Body of pancreas (tissue), 4 donors: ENCODE measurements at places on chromosomes 13 and 19.
A peak's percentile ranks its signal among the peaks of the same experiment; 100 is the strongest.

- no peaks in the 10 kb centered on the region for H3K36me3 ChIP-seq
- peak overlapping the region; percentile 99 for H3K4me3 ChIP-seq
- peak overlapping the region; percentile 86 for H3K27ac ChIP-seq
- H3K27me3 ChIP-seq = no peaks in the 10 kb centered on the region
Measured at GRCh38 chr19:44846455-44847143, 502 bp downstream of the NECTIN2 start.

GRCh38 chr19:10644260-10645007 lies 9.7 kb upstream of the ILF3 start:
- H3K4me1 ChIP-seq = peaks cover 42% of the 10 kb centered on the region
- H3K27me3 ChIP-seq = no peaks in the 10 kb centered on the region
- H3K36me3 ChIP-seq = peaks cover 2% of the 10 kb centered on the region
- H3K4me3 ChIP-seq = no peak overlapping the region

GRCh38 chr19:49456326-49456725 lies 3.3 kb downstream of the ALDH16A1 start:
- DNase-seq = no peak
- H3K27me3 ChIP-seq = no peaks in the 10 kb centered on the region
- H3K4me3 ChIP-seq = no peak overlapping the region
- no peak overlapping the region for H3K27ac ChIP-seq
- no peaks in the 10 kb centered on the region for H3K36me3 ChIP-seq

DNA sequence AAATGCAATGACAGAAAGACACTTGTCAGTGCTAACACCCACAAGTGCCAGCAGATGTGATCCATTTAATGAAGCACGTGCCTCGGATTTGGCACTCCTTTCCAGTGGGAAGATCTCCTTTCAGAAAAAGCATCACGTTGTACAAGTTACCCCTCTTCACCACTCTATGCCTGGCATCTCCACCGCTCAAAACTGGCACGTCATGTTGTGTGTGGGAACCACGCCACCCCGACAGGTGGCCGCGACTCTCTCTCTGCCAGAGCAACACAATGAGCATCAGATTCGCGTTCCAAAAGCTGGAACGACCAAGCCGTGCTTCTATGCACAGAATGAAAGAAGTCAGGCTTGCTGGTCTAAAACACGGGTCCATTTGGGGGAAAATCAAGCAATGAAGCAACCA lies 24.3 kb downstream of the TMTC4 start:
- no peaks in the 10 kb centered on the region for H3K27me3 ChIP-seq
- no peak overlapping the region for H3K27ac ChIP-seq
- H3K36me3 ChIP-seq = no peaks in the 10 kb centered on the region
- no peak for DNase-seq

DNA sequence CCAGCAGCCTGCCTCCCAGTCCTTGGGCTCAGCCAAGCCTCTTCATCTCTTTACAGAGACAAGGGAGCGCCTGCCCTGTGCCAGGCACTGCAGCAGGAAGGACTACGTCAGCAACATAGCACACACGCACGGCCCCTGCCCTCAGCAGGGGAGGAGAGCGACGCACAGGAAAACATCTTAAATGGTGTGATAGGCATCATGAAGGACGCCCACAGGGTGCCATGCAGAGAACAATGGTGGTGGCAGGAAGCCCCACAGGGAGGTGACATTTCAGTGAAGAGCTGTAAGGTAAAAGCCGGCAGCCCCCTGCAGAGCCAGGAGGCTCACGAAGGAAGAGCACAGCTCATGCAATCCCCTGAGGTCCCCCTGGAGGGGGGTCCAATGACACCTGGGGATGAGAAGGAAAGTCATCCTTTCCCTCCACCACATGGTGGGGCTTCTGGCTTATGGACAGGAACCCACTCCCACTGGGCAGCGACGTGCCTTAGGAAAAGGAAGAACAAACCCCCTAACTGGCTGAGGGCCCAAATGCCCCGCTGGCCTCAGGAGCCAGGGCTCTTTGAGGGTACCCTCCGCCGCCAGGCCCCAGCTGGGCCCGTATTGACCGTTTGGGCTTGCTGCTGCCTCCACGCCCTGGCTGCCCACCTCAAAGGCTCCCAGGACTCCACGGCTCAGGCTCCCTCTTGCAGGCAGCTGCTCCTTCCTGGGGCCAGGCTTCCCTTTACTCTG lies 37.3 kb upstream of the C13orf42 start:
- H3K36me3 ChIP-seq = no peaks in the 10 kb centered on the region
- no peaks in the 10 kb centered on the region for H3K27me3 ChIP-seq
- H3K4me3 ChIP-seq = no peak overlapping the region

DNA sequence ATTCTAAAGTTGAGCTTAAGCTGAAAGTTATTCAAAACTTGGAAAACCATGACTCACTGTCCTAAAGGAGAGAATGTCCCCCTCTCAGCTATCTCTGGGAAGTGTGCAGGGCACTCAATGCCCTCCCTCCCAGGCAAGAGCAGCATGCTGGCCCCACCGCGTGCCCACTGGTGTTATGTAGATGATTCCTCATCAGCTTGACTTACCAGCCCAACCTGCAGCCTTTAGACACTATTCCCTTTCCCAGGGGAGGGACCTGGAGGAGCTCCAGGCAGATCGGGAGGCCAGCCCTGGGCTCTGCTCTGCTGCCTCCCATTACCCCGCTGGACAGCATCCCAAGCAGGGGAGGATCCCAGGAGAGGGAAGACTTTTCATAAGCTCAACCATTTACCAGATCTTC lies 124.6 kb downstream of the FGF14 start:
- H3K27me3 ChIP-seq = no peaks in the 10 kb centered on the region
- no peak for DNase-seq
- H3K27ac ChIP-seq = no peak overlapping the region

- no peaks in the 10 kb centered on the region for H3K36me3 ChIP-seq
- DNase-seq = no peak
- H3K27ac ChIP-seq = no peak overlapping the region
- H3K4me3 ChIP-seq = no peak overlapping the region
- H3K27me3 ChIP-seq = no peaks in the 10 kb centered on the region
Measured at GRCh38 chr13:21043898-21044297, 17.5 kb downstream of the LATS2 start.

- no peaks in the 10 kb centered on the region for H3K4me1 ChIP-seq
- no peaks in the 10 kb centered on the region for H3K36me3 ChIP-seq
- no peak for DNase-seq
- no peak overlapping the region for H3K27ac ChIP-seq
- no peaks in the 10 kb centered on the region for H3K27me3 ChIP-seq
Measured at GRCh38 chr13:64718116-64718515, 2512.0 kb downstream of the PCDH9 start.

DNA sequence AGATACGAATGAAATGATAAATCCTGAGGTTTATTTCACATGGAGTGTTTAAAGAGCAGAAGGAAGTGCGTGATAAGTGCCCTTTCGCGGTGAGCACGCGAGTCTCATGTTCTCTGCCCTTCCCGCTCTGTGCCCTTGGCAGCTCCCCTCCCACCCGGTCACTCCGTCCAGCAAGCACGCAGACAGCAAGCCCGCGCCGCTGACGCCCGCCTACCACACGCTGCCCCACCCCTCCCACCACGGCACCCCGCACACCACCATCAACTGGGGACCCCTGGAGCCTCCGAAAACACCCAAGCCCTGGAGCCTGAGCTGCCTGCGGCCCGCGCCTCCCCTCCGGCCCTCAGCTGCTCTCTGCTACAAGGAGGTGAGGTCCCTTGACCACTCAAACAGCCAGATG lies 37.4 kb upstream of the TEX29 start:
- no peaks in the 10 kb centered on the region for H3K36me3 ChIP-seq
- peak overlapping the region; percentile 27 for H3K27ac ChIP-seq
- no peaks in the 10 kb centered on the region for H3K27me3 ChIP-seq
- H3K4me3 ChIP-seq = no peak overlapping the region
- H3K4me1 ChIP-seq = peaks cover 18% of the 10 kb centered on the region
- DNase-seq = no peak

GRCh38 chr13:111629926-111630325 lies 309.5 kb downstream of the TEX29 start:
- no peak overlapping the region for H3K27ac ChIP-seq
- peak; percentile 11 for DNase-seq
- no peak overlapping the region for H3K4me3 ChIP-seq
- H3K4me1 ChIP-seq = no peaks in the 10 kb centered on the region
- no peaks in the 10 kb centered on the region for H3K27me3 ChIP-seq
- no peaks in the 10 kb centered on the region for H3K36me3 ChIP-seq

DNA sequence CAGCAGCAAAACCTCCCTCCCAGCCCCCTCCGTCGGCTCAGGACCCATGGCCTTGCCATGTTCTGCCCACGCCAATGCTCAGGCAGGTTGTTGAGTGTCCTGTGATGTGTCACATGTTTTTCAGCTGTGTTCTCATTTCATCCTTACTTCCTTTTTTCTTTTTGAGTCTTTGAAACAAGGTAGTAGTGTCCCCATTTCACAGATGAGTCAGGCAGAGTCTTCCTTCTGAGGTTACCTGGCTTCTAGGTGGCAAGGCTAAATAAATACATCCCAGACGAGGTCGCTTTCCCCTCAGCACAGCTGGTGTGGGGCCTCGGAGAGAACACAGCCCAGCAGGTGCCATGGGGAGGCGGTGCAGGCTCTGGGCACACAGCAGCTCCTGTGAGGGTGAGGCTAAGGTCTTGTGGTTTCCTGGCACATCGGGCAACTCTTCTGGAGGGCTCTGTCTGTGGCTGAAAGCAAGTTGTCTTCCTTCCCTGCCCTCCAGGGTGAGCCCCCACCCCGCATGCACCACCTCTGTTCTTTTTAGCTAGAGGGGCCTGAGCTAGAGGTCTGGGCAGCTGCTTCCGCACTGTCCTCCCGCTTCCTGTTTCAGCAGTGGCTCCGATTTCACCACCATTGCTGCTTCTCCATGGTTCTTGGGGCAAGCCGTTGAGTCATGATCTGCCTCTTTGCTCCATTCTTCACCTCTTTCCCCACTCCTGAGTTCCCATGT lies 15.1 kb downstream of the PRAM1 start:
- H3K36me3 ChIP-seq = peaks cover 44% of the 10 kb centered on the region
- no peak overlapping the region for H3K4me3 ChIP-seq
- DNase-seq = no peak
- H3K27me3 ChIP-seq = no peaks in the 10 kb centered on the region

- H3K4me3 ChIP-seq = no peak overlapping the region
- no peak overlapping the region for H3K27ac ChIP-seq
- H3K36me3 ChIP-seq = no peaks in the 10 kb centered on the region
- DNase-seq = no peak
Measured at GRCh38 chr13:47661076-47661475, 340.0 kb downstream of the SUCLA2 start.

GRCh38 chr13:60986301-60986700 lies 429.3 kb downstream of the PCDH20 start:
- H3K4me3 ChIP-seq = no peak overlapping the region
- H3K4me1 ChIP-seq = no peaks in the 10 kb centered on the region
- no peaks in the 10 kb centered on the region for H3K36me3 ChIP-seq
- DNase-seq = no peak
- H3K27me3 ChIP-seq = no peaks in the 10 kb centered on the region

GRCh38 chr19:7970716-7971448 lies 27.4 kb upstream of the TIMM44 start:
- peak; percentile 40 for DNase-seq
- H3K27ac ChIP-seq = no peak overlapping the region
- no peaks in the 10 kb centered on the region for H3K4me1 ChIP-seq
- H3K27me3 ChIP-seq = no peaks in the 10 kb centered on the region

DNA sequence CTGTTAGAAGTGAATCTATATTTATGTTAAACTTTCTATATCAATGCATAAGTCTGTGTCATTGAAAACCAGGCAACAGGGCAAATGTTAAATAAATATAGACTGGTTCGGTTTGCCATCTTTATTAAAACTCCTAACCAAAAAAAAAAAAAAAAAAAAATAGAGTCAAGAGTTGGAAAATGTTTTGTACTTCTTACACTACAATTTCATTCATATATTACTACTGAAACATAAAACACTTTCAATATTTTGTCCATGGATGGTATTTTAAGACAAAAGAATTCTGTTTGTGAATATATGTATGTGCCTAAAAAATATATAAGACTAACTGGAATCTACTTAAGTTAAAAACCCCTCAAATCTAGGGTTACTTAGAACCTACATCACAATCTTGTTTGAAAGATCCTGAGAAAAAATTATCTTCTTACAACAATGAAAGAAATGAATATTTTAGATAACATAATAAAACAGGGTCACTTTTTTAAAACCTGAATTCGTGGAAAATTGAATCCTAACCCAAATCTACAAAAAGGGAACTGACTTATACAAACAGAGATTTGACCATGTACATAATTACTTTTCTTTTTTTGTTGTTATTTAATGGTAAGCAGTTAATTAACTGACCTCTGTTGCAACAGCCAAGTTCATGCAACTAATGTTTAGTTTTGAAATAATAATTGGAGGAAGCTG lies 5.1 kb downstream of the DACH1 start:
- no peak overlapping the region for H3K4me3 ChIP-seq
- H3K27me3 ChIP-seq = no peaks in the 10 kb centered on the region
- H3K4me1 ChIP-seq = peaks cover 16% of the 10 kb centered on the region
- no peak overlapping the region for H3K27ac ChIP-seq
- DNase-seq = no peak
- no peaks in the 10 kb centered on the region for H3K36me3 ChIP-seq

- H3K27me3 ChIP-seq = no peaks in the 10 kb centered on the region
- H3K36me3 ChIP-seq = no peaks in the 10 kb centered on the region
- H3K27ac ChIP-seq = no peak overlapping the region
- DNase-seq = no peak
Measured at GRCh38 chr13:25901460-25902376, 150.1 kb downstream of the SHISA2 start.

- H3K27me3 ChIP-seq = no peaks in the 10 kb centered on the region
- H3K27ac ChIP-seq = no peak overlapping the region
- DNase-seq = no peak
- H3K36me3 ChIP-seq = no peaks in the 10 kb centered on the region
- H3K4me1 ChIP-seq = peaks cover 5% of the 10 kb centered on the region
Measured at GRCh38 chr13:22812793-22813192, 368.0 kb upstream of the SGCG start.

- no peaks in the 10 kb centered on the region for H3K4me1 ChIP-seq
- no peak for DNase-seq
- no peak overlapping the region for H3K27ac ChIP-seq
- no peaks in the 10 kb centered on the region for H3K36me3 ChIP-seq
- H3K27me3 ChIP-seq = no peaks in the 10 kb centered on the region
Measured at GRCh38 chr13:79995334-79995733, 345.6 kb downstream of the SPRY2 start.

DNA sequence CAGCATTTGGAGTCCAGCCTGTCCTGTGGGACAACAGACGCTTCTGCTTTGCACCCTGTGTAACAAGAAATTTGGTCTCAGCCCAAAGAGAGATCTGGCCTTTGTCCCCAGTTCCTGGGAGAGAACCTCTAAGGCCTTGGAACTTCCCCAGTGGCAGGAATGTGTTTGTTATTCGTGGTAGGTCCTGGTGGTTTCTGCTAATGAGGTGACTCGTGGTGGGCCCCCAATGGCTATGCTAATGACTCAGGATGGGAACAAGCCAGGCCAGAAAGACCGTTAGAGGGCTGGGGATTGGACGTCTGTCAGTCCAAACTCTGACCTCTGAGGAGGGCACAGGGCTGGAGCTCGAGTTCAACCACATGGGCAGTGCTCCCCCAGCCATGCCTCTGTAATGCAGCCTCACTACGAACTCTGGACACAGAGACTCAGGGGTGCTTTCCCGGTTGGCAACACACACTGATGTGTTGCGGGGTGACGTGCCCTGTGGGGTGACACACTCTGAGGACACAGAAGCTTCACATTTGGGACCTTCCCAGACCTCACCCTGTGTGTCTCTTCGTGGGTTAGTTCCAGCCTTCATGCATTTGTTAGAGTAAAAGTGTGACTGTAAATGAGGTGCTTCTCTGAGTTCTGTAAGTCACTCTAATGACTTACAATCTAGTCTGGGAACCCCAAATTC lies 38.9 kb downstream of the TEX29 start:
- no peaks in the 10 kb centered on the region for H3K4me1 ChIP-seq
- H3K4me3 ChIP-seq = no peak overlapping the region
- DNase-seq = no peak
- H3K27ac ChIP-seq = no peak overlapping the region
- no peaks in the 10 kb centered on the region for H3K27me3 ChIP-seq
